ENCODE measurements at places on chromosomes 16 and 17.

GRCh38 chr17:73397856-73398540, 86.2 kb upstream of the CDC42EP4 start:
- no peaks in the 10 kb centered on the region for H3K36me3 ChIP-seq
- H3K27ac ChIP-seq: no peak overlapping the region
- H3K27me3 ChIP-seq: no peaks in the 10 kb centered on the region
- H3K4me1 ChIP-seq: no peaks in the 10 kb centered on the region

DNA sequence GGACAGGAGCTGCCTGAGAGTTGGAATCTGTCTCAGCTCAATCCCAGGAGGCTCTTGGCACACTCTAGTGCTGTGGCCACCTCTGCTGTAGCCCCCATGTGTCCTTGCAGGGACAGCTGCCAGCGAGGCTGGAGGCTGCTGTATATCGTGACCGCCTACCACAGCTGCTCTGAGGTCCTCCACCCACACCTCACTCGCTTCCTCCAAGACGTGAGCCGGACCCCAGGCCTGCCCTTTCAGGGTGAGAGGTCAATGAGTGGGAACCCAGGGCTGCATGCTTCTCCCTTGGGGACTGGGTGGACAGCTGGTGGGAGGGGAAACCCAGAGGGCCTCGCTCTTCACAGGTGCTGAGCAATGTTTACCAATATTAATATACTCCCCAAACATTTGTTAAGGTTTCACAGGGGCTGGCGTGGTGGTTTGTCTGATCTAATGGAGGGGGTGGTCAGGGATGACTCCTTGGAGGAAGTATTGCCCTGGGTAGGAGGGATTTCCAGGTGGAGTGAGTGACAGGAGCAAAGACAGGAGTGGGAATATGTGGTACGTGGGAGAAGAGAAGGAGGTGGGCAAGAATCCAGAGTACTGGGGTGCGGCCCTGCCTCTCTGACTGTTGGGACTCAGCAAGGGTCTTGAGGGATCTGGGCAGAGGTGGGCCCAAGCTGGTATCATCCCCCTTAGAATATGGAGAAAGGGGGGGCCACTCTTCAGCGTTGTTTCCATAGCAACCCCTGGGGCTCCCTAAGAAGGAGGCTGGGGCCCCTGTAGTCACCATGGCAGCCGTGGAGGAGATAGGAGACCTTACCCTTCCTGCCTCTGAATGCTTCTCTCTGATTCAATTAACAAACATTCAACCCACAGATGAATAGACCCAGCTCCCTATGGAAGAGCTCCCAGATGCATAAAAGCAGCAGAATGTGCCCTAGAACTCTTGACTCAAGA, 22.2 kb upstream of the ALKBH5 start:
- H3K27ac ChIP-seq: no peak overlapping the region
- H3K4me3 ChIP-seq: no peak overlapping the region
- H3K36me3 ChIP-seq: no peaks in the 10 kb centered on the region
- no peak for DNase-seq

DNA sequence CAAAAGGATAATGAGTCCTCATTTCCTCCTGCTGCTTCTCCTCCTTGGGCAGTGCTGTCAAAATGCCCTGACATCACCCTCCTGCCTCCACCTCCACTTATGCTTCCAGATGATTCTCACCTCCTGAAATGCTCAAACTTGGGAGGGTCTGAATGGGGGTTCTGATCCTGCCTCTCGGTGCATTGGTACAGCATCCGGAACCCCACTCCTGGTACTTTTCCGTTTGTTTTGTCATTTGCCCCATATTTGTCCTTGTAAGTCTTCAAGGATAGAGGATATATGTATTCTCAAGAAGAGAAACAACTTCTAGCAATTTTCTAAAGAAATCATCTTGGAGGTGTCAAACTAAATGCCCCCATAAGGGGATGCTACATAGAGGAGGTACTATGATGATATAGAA, 148.3 kb downstream of the SHISA9 start:
- no peak for DNase-seq
- H3K27me3 ChIP-seq: no peaks in the 10 kb centered on the region
- no peaks in the 10 kb centered on the region for H3K36me3 ChIP-seq
- H3K27ac ChIP-seq: no peak overlapping the region
- H3K4me1 ChIP-seq: no peaks in the 10 kb centered on the region

DNA sequence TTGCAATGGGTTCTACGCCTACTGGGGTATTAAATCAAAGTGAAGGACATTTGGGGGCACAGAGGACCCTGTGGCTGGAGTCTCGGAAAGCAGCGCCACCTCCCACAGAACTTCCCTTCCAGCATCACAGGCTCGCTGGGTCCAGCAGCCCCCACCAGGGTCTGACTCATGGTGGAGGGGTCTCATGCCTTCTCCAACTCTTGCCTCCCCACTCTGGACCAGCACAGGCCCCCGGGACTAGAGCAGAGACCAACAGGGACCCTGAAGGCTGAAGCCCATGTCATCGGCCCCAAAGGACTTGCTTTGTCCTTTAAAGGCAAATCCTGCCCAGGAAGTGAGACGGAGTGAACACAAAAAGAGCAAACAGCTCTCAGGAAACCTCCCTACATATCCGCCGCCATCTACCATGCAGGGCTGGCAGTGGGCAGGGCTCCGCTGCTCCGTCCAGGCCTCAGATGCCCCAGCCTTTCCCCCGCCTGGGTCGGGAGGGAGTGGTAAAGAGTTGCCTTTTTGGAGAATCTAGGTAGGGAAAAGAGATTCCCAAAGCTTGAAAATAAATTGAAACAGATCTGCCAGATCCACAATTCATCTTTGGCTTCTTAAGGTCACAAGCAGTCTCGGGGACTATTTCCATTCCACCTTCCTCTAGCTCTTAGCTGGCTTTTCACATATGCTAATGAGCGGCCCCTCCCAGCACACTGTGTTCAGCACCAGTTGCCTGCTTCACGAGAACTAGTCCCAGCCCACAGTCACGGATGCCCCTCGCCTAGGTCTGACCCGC, 2.1 kb upstream of the GPRC5C start:
- no peak overlapping the region for H3K27ac ChIP-seq
- H3K4me1 ChIP-seq: no peaks in the 10 kb centered on the region
- no peaks in the 10 kb centered on the region for H3K27me3 ChIP-seq
- H3K4me3 ChIP-seq: no peak overlapping the region
- DNase-seq: no peak

- peaks cover 27% of the 10 kb centered on the region for H3K27me3 ChIP-seq
- no peak for DNase-seq
- peaks cover 13% of the 10 kb centered on the region for H3K4me1 ChIP-seq
Measured at GRCh38 chr17:62707425-62707739, 79.9 kb downstream of the MRC2 start.

DNA sequence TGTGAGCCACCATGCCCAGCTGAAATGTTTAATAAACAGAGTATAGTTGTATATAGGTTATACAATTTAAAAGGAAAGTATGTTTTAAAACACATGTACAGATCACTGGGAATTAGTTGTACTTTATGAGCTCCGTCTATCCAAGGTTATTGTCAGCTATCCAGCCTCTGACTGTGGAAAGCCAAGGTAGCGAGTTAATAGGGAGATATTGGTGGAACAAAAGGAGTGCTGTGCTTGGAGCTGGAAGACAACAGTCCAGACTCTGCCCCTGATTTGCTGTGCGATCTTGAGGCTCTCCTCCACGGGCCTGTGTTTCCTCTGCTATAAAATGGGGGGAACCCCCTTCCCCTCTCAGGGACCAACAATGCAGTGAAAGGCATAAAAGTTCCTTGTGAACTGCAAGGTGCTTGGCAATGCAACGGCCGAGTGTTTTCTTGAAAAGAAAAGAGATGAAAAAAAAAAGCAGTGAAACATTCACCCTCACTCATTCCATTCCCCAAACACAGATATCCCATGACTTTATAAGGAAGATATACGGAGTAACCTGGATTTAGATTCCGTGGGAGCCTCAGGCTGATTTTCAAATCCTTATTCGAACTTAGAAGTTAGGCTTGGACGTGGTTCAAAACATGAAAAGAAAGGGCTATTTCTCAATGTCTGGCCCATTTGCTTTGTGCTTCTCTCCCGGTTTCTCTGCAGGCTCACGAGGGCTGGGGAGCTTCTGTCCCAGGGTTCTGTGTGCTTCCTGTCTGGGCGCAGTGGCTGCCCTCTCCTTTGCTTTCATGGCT, 34.1 kb downstream of the CUEDC1 start:
- H3K27me3 ChIP-seq: peaks cover 19% of the 10 kb centered on the region
- no peaks in the 10 kb centered on the region for H3K4me1 ChIP-seq

DNA sequence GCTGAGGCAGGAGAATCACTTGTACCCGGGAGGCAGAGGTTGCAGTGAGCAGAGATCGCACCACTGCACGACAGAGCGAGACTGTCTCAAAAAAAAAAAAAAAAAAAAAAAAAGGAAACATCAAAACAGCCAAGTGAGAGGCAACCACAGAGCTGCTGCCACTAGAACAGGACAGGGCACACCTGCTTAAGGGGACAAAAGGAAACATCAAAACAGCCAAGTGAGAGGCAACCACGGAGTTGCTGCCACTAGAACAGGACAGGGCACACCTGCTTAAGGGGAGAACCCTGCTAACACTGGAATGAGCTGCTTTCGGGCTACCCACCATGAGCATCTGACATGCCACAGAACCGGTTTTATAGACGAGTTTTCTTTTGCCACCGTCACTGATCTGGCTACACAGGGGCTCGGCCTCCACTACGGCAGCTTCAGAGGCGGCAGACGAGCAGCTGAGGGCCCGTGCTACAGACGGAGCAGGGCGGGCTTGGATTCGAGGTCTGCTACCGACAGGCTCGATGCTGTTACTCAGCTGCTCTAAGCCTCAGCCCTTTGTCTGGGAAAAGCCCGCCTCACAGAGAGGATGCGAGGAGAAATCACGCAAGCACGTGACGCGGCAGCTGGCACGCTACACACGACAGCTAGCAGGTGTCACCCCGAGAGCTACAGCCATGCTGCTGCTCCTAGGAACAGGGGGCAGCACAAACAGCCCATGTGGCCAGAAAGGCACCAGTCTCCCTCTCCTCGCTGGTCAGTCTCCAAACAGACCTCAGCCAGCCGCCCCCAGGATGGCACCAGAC, 2.0 kb downstream of the P4HB start:
- H3K4me1 ChIP-seq: peaks cover 53% of the 10 kb centered on the region
- H3K4me3 ChIP-seq: peak overlapping the region; percentile 91
- H3K36me3 ChIP-seq: peaks cover 68% of the 10 kb centered on the region

DNA sequence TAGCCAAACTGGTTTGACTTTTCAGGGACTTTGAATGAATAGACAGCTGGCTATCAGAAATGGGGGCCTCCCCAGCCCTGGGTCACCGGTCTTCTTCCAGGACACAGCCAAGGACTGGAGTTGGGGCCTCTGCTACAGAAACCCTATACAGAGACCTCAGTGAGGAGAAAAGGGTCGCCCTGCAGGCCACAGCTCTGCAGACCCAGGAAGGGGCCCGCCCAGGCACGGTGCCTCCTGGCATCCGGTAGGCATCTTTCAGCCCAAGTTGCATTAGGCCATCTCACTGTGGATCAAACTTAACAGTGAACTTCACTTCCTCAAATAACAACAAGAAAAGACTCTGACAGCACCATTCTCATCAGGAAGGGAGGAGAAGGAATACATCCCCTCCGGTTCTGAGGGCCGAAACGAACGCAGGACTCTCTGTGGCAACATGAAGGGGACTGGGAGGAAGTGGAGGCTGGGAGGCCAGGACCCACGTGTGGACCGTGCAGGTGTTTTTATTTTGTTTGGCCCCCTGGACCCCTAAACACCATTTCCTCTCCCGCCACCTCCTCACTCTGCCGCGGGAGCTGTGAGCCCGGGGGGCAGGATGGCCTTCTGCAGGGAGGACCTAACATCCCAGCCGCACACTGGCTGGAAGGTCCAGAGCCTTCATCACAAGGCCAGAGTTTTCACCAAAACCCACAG, 7.2 kb downstream of the SLC38A10 start:
- no peak for DNase-seq
- H3K4me3 ChIP-seq: no peak overlapping the region
- peaks cover 60% of the 10 kb centered on the region for H3K36me3 ChIP-seq
- H3K27ac ChIP-seq: no peak overlapping the region
- H3K27me3 ChIP-seq: no peaks in the 10 kb centered on the region

DNA sequence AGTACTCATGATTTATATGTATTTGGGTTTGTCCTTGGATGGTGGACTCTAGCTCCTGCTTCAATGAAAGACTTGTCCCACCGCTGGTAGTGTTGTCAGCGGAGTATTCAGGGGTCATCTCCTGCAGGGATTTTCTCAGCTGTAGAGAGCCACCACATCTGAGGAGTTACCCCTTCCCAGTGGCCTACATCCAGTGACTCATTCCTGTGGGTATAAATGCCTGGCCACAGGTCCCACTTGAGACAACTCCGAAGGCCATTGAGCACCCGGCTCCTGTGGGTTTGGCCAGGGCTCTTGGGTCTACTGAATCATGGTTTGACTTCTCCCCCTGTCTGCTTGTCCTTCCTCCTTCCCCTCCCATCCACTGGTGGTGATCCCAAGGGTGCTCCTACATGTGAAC, 34.6 kb upstream of the WSB1 start:
- no peaks in the 10 kb centered on the region for H3K4me1 ChIP-seq
- no peak overlapping the region for H3K27ac ChIP-seq
- DNase-seq: no peak
- H3K36me3 ChIP-seq: no peaks in the 10 kb centered on the region
- no peak overlapping the region for H3K4me3 ChIP-seq

GRCh38 chr17:54900457-54901229, at the start of gene TOM1L1:
Gene TOM1L1 (plus strand): TSS chr17:54900852. CDS start chr17:54900866, 14 bp downstream.
- H3K27me3 ChIP-seq: no peaks in the 10 kb centered on the region
- H3K4me1 ChIP-seq: no peaks in the 10 kb centered on the region
- H3K27ac ChIP-seq: no peak within 1 kb of the TSS
- no peak for DNase-seq

- no peak overlapping the region for H3K4me3 ChIP-seq
- H3K36me3 ChIP-seq: no peaks in the 10 kb centered on the region
- peak overlapping the region; percentile 55 for H3K27ac ChIP-seq
- H3K27me3 ChIP-seq: no peaks in the 10 kb centered on the region
- peaks cover 32% of the 10 kb centered on the region for H3K4me1 ChIP-seq
Measured at GRCh38 chr17:67467500-67468455, 90.7 kb downstream of the PITPNC1 start.

- no peaks in the 10 kb centered on the region for H3K4me1 ChIP-seq
- H3K27ac ChIP-seq: no peak overlapping the region
- H3K36me3 ChIP-seq: no peaks in the 10 kb centered on the region
- H3K27me3 ChIP-seq: no peaks in the 10 kb centered on the region
Measured at GRCh38 chr16:77729951-77730350, 7.6 kb downstream of the NUDT7 start.

DNA sequence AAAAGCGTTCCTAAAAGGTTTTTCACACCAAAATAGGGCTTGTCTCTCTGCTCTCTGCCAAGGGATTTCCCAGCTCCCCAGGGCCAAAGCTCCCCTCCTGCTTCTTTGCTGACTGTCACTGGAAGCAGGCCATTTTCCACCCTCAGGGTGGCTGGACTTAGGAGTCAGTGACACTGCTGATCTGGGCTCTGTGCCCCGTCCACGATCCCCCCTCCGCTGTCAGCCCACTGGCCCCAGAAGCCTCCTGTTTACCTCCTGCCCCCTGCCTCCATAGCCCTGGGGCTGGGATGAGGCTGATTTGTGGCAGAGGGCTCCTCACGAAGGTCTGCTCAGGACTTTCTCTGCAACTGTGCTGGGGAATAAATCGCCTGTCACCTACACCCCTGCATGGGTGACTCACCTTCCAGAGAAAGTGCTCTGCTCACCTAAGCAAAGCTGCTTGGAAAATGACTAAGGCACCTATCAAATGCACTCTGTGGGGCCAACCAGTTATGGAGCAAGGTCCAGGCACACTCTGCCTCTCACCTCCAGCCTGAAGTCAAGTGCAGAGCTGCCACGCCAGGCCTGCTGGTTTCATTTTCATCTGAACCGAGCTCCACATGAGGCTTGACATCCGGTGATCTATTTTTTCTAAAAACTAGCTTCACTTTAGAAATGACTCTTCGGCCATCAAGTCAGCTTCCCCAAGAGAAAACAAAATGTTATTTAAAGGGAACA, 4.9 kb downstream of the MAP3K14 start:
- H3K27me3 ChIP-seq: no peaks in the 10 kb centered on the region
- peak overlapping the region; percentile 81 for H3K27ac ChIP-seq
- H3K4me1 ChIP-seq: peaks cover 54% of the 10 kb centered on the region
- DNase-seq: peak; percentile 74
